Chondrocyte (in vitro differentiated cells): ENCODE measurements at places on chromosomes 12 and 14. TPM values are rescaled to one million over a fixed set of nuclear protein-coding genes. Genes with fewer than 3 reads are reported as not detected.

GRCh38 chr12:95328708-95329107 is 111.1 kb downstream of the VEZT start:
- H3K36me3 ChIP-seq, result no peaks in the 10 kb centered on the region
- no peak for DNase-seq
- no peaks in the 10 kb centered on the region for H3K4me1 ChIP-seq

DNA sequence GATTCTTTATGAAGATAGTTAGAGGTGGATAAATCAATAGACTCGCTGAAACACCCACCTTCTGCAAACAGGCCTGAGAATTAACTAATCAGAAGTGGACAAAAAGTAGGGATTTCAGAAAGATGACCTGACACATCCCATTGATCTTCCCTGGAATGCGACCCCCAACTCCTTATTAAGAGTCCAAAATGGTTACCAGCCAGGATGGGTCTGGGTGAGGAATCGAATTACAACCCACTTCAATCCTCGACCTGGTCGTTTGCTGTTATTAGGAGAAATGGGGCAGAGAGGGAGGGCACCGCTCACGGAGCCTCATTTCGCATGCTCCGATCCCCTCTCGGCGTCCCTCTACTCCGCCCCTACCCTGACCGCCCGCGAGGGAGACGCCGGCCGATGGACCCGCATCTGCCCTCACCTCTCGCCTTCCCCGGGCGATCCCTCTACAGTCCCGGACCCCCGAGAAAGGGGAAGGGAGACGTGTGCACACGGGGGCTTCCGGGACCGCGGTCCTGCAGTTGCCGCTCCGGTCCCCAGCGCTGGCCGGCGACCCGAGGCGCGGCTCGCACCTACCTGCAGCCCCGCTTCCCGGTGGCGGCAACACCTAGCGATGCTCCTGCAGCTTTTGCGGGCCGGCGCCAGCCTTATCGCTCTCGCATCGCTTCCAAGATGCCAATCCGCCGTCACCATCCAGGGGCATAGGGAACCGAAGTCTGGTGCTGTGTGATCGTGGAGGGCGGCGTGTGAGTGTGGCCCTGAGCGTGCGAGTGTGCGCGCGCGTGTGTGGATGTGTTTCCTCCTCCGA is 69.3 kb upstream of the USP15 start:
- DNase-seq, result peak; percentile 75
- peaks cover 24% of the 10 kb centered on the region for H3K4me1 ChIP-seq
- peaks cover 75% of the 10 kb centered on the region for H3K27me3 ChIP-seq
- H3K4me3 ChIP-seq, result peak overlapping the region; percentile 75

GRCh38 chr12:51421266-51421884 is 3.3 kb upstream of the SLC4A8 start:
- no peak for DNase-seq
- H3K4me1 ChIP-seq, result peaks cover 7% of the 10 kb centered on the region
- no peak overlapping the region for H3K27ac ChIP-seq

Gene NABP2
- 36.6 to 50.7 TPM (median 38.7 TPM) in 3 replicates for total RNA-seq

Gene NGB
- total RNA-seq, result not detected in 3 replicates
